Activated T-helper 9 cell treated with anti-CD3 and anti-CD28 coated beads, Interleukin-2, amount 50 U/mL, for 16 hours (primary cell): ENCODE measurements at places on chromosomes 4 and X.

- DNase-seq: no peak
Observed at GRCh38 chr4:134936014-134936413, 734.4 kb upstream of the PABPC4L start.

DNA sequence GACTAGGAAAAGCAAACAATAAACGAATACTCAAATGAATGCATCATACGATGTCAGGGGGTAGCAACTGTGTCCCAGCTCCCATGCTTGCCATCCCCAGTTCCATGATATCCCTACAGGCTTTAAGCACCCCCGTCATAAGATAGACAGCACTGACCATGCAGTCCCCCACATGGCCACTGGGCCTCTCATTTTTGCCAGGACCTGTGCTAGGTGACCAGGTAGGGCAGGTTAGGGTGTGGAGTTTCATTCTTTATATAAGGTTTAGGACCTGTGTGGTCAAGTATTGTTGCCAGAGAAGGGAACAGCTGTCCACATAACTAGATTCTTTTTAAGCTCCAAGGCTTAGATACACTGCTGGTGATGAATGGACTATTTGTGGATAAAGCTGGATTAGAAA is 9.7 kb downstream of the PPEF2 start:
- no peak for DNase-seq

GRCh38 chr4:122360754-122361153 is 18.1 kb upstream of the ADAD1 start:
- no peak for DNase-seq

DNA sequence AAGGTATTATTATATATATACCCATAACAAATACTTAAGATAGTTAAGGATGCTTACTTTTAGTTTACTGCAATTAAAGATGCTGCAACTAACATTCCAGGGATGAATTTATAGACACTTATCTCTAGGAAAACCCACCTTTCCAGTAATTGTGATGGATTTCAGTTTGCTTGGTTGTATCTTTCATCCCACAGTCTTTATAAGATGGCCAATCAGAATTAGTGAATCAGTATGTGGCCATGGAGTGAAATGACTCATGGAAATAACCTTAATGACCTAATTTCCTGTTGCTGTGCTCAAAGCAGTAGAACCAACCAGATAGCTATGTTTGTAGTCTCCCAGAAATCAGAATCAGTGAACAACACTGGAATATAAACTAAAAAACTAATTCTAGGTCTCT is 26.4 kb downstream of the MOSPD2 start:
- DNase-seq: no peak

GRCh38 chr4:81215931-81216330 is 909 bp upstream of the PRKG2 start:
- no peak for DNase-seq

DNA sequence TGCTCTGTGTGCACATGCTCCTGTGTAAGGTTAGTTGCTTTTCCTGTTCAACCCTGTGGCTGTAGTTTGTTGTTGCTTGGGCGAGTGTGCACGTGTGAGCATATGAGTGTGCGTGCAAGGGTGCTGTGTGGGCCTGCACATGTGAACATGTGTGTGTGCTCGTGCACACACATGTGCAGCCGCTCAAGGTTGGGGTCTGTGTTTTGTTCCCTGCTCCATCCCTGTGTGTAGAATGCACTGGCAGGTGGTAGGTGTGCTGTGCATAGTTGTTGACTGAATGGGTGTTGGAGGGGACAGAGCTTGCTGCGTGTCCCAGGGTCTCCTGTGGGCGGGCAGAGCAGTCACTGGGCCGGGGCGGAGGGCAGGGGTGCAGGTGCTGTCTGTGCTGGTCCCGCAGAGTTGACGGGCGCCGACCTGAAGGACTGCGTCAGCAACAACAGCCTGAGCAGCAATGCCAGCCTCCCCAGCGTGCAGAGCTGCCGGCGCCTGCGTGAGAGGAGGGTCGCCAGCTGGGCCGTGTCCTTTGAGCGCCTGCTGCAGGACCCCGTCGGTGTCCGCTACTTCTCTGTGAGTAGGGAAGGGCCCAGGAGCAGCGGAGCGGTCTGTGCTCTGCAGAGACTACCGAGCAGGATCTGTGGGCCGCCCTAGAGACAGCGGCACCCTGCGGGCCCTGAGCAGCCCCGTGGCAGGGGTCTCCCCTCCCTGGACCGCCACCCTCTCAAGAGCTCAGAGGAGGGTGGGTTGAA is 27.9 kb upstream of the HGFAC start:
- no peak for DNase-seq

DNA sequence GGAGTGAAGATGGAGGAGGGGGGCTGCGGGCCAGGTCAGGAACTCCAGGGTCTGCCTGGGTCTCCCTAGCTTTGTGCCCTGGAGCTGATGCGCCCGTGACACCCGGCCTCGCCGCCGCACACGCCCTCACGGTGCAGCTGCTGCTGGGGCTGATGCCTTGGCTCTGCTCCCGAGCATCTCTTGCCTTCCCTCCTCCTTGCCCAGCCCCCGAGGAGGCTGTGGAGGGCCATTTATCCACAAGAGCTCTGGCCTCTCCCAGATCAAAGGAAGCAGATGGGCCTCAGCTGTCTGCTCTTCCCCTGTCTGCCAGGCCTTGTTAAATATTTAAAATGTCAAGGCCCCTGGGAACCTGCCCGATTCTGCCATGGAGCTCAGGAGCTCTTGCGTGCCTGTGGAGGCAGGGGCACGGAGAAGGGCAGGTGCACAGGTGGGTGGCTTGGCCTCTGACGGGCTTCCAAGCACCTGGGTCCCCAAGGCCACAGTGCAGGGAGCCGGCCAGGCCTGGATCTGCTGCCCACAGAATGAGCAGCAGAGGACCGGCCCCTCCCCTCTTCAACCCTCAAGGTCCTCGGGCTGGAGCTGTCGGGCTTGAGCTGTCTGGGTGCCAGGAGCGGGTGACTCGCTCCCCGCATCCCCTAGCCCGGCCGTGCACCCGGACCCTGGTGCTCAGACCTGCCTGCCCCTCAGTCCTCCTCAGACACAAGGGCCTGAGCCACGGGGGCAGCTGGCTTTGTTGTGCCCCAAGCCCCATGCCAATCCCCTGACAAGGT is 20.3 kb downstream of the ATP2B3 start:
- DNase-seq: no peak

- DNase-seq: no peak
Observed at GRCh38 chr4:39045827-39046221, 13.6 kb upstream of the TMEM156 start.
